ENCODE measurements at places on chromosomes 6 and 20. TPM values are rescaled to one million over a fixed set of nuclear protein-coding genes. Genes with fewer than 3 reads are reported as not detected.
A peak's percentile ranks its signal among the peaks of the same experiment; 100 is the strongest.

- DNase-seq, result peak; percentile 40
Measured at GRCh38 chr6:53862662-53863462, 68.1 kb downstream of the LRRC1 start.

GRCh38 chr6:156194981-156195380, 582.2 kb upstream of the ARID1B start:
- no peak for DNase-seq

DNA sequence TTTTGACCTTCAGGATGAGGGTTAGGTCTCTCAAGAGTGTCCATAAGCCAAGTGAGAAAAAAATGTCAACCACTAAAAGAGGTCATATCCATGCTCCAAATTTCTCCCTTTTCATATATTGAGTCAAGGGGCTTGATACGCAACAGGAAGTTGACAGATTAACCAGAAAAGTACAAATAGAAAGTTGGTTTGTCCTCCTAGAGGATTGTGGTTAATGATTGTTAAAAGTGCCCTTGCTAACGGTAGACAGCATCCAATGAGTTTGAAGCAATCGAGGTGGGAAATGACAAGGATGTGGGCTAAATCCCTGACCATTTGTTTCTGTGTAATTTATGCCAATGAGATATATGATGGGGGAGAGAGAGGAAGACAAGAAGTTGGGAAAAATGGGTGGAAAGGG, 18.1 kb upstream of the HBS1L start:
- no peak for DNase-seq

DNA sequence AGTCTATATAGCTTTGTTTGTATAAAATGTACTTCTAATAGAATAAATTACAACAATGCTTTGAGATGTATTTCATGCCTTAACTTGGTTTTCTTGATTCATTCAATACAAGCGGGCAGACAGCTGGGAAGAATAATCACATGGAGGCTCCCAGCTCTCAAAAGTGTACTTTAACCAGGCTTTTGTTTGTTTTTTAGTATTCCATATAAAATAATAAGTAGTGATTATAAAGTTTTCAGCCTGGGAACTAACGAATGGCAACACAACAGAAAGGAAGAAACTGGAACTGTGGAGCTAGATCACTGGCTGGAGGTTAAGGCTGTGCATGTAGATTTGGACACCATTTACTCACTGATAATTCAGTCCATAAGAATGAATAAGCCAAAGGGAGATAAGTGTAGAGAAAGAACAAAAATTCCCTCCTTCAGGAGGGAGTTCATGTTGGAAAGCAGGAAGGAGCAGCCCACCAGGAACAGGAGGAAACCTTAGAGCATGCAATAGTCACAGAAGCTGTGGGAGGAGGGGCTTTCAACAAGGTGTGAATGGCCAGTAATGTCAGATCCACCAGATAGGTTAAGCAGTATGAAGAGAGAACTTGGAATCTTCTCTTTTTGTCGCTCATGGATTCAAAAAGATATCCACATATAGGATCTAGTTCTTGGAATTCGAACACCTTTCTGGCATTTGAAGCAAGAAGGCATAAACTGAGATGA, 41.2 kb upstream of the SLC35D3 start:
- no peak for DNase-seq

GRCh38 chr20:728256-728944, 39.9 kb downstream of the SLC52A3 start:
- peak; percentile 57 for DNase-seq

- DNase-seq, result no peak
Measured at GRCh38 chr20:53527196-53527595, 66.4 kb downstream of the ZNF217 start.

DNA sequence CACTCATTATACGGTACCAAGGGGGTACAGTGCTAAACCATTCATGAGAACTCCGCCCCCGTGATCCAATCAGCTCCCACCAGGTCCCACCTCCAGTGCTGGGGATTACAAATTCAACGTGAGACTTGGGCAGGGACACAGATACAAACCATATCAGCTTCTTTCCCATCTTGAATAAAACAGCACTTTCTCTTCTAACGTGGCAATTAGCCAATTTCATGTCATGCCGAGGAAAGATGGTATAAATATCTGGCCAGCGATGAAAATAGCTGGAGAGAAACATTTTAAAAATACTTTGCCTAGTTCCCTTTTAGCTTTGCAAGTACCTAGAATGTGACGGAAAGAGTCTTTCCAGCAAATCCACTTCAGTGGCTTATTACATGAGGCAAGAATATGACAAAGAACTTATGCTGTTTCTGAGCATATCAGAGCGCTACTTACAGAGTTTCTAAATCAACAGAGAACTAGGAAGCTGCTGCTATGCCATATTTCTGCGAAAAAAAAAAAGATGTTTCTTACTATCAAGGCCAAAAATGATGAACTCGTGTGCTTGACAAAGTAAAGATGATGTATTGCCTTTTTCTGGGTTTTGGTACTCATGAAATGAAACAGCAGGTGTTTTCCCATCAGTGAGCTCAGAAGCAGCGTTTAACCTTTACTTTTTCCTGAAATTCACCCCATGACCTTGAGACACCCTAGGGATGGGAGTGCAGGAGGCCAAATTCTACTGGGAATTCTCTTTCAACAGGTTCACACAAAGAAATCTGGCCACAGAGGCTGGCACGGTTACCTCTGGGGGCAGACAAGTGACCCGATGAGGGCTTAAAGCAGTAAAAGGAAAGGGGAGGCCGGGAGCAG, 37.9 kb downstream of the AGPAT4 start:
- DNase-seq, result no peak

Gene TSHZ2
- total RNA-seq, result 1.4 TPM

- peak; percentile 96 for DNase-seq
Measured at GRCh38 chr6:9482030-9482738, 932.7 kb downstream of the TFAP2A start.

DNA sequence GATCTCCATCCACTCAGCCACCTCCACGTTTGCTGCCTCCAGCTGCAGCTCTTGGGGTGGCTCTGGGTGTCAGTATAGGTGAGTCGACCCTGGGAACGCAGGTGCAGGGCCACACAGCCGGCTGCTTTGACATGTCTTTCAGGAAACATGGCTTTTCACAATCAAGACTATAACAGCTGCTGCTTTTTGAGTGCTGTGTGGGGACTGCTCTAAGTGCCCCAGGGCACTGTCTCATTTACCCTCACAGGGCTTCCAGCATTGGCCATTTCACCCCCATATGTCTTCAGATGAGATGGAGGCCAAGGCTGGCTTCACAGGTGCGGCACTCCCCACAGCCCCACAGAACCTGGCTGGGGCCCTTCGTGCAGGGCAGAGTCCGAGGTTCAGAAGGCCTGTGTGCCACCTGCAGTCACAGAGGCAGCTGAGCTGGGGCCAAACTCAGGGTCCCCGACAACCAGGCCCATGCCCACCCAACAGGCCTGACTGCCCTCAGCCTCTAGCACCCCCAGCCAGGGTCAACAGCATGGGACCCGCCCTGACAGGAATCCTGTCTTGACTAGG, 14.9 kb upstream of the CST7 start:
- DNase-seq, result no peak

DNA sequence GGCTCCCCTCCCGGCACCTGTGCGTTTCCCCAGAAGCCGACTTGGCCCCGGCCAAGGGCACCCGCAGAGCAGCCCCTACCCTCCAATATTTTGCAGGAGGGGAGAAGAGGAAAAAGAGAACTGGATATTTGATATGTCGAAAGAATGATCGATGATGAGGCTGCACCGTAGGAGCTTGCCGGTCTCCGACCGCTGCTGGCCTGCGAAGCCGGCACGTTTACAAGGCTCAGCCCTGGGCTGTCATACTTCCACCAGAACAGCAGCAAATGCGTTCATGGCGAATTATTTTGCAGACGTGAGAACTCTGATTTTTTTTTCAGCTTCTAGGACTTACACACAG, 296.7 kb downstream of the TFAP2C start:
- DNase-seq, result no peak

- no peak for DNase-seq
Measured at GRCh38 chr20:19765913-19766312, 7.9 kb downstream of the RIN2 start.

Gene PDE10A
- total RNA-seq, result 2.1 TPM

Gene CST2
- not detected for total RNA-seq

Gene DDX43
- total RNA-seq, result not detected

GRCh38 chr6:54695815-54696214, 150.8 kb upstream of the FAM83B start:
- DNase-seq, result no peak
